ENCODE measurements at places on chromosomes 3 and 15.

GRCh38 chr3:4492208-4493013 lies 737 bp upstream of the ITPR1 start:
- DNase-seq: peak; percentile 31

- DNase-seq: no peak
These were observed 447.7 kb downstream of the FGF12 start for GRCh38 chr3:192279664-192280063.

- no peak for DNase-seq
These were observed 85.8 kb upstream of the RBMS3 start for GRCh38 chr3:29195056-29195455.

DNA sequence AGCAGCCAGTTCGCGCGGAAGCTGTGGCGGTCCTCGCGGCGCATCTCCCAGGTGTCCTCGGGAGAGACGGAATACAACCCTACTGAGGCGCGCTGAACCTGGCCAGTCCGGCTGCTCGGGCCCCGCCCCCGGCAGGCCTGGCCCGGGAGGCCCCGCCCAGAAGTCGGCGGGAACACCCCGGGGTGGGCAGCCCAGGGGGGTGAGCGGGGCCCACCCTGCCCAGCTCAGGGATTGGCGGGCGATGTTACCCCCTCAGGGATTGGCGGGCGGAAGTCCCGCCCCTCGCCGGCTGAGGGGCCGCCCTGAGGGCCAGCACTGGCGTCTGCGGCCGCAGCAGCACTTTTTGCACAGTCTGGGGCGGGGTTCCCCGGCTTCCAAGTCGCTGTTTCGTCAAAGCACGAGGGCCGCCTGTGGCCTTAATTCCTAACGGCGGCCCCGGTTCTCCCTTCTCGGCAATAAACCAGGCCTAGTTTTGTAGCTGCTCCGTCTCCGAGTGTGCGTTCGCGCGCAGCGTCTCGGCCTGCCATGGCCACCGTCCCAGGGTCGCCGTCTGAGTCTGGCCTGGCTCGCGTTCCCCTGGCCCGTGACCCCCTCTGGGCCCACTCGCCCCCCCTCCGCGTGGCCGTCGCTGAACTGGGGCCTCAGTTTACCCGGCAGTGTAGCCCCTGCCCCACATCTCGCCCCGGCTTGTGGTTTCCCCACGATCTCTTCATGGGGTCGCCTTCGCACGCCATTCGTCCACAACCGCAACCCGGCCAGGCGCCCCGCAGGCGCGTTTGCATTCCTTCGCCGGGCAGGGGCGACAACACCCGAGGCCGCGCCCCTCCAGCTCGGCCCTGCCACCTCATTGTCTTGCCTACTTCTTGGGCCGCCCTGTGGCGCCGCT lies 30.0 kb downstream of the NBEAL2 start:
- DNase-seq: peak; percentile 59

GRCh38 chr15:78808550-78808949 lies 2.7 kb downstream of the ADAMTS7 start:
- no peak for DNase-seq

Measured in stimulated activated CD4-positive, alpha-beta T cell treated with anti-CD3 and anti-CD28 coated beads, Interleukin-12 subunit alpha, Interleukin-12 subunit beta, amount 100 ng/mL, for 24 hours (primary cell).